Transverse colon (tissue), 4 donors: ENCODE measurements at places on chromosomes 4 and X. TPM values are rescaled to one million over a fixed set of nuclear protein-coding genes. Genes with fewer than 3 reads are reported as not detected.

FRAS1 gene
- 1.8 TPM for total RNA-seq

ALPK1 gene
- 20.6 TPM for total RNA-seq

DUSP9 gene
- not detected for total RNA-seq

PRKG2 gene
- total RNA-seq = 8.2 TPM

CYLC1 gene
- total RNA-seq = not detected

TMEM271 gene
- not detected for total RNA-seq

GRCh38 chr4:181272422-181272821 lies 970.8 kb upstream of the TENM3 start:
- no peak for DNase-seq
- H3K27ac ChIP-seq = no peak overlapping the region
- no peaks in the 10 kb centered on the region for H3K4me1 ChIP-seq
- no peaks in the 10 kb centered on the region for H3K36me3 ChIP-seq
- H3K4me3 ChIP-seq = no peak overlapping the region
- H3K27me3 ChIP-seq = no peaks in the 10 kb centered on the region

GRCh38 chrX:15804563-15804962 lies 14.3 kb downstream of the ZRSR2 start:
- no peaks in the 10 kb centered on the region for H3K4me1 ChIP-seq
- no peak overlapping the region for H3K27ac ChIP-seq
- no peak for DNase-seq
- no peaks in the 10 kb centered on the region for H3K27me3 ChIP-seq
- H3K36me3 ChIP-seq = no peaks in the 10 kb centered on the region
- no peak overlapping the region for H3K4me3 ChIP-seq

GRCh38 chrX:54808109-54808604 lies 612 bp downstream of the MAGED2 start:
- H3K4me3 ChIP-seq = peak overlapping the region; percentile 77
- peaks cover 8% of the 10 kb centered on the region for H3K4me1 ChIP-seq
- no peaks in the 10 kb centered on the region for H3K36me3 ChIP-seq
- H3K27me3 ChIP-seq = no peaks in the 10 kb centered on the region

GRCh38 chr4:42252315-42252714 lies 99.9 kb upstream of the BEND4 start:
- H3K4me1 ChIP-seq = no peaks in the 10 kb centered on the region
- no peaks in the 10 kb centered on the region for H3K36me3 ChIP-seq
- no peaks in the 10 kb centered on the region for H3K27me3 ChIP-seq
- no peak for DNase-seq
- no peak overlapping the region for H3K4me3 ChIP-seq

DNA sequence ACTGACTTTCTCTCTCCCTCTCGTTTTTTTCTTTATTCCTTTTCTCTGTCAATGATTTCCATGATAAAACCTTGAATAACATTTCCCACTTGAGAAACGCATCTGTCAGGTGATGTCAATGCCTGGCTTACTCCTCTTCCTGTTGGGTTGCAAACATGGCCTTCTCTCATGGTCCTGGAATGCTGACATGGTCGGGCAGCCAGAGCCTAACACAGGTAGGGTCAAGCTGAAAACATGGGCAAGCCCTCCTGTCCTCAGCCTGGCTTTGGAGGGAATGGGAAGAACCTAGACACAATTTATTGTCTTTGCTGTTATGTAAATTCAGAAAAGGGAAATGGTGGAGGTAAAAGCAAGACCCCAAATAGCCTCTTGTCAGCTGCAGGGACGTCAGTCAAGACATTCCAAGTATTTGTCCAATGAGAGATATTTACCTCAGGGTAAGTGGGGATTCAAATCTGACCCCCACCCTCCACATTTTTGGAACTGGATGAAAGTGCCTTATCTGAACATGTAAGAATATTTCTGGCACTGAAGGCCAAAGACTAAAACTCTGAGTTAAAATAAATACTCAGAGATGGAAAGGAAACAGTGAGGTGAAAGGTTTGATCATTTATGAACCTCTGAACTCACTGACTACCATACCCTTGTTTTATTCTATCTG lies 473.8 kb downstream of the SPRY1 start:
- no peaks in the 10 kb centered on the region for H3K36me3 ChIP-seq

DNA sequence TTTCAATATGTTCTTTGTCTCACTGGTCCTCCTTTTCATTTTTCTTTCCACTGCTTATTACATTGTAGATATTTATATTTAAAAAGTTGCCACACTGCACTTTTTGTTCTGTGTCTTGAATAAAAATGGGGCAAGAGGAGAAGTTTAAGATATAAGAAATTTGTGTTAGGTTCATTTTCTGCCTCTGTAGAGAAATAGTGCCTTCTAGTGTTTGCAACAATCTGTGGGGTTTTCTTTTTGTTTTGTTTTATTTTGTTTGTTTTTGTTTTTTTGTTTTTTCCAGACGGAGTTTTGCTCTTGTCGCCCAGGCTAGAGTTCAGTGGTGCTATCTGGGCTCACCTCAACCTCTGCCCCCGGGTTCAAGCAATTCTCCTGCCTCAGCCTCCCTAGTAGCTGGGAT lies 20.1 kb upstream of the SMIM14 start:
- no peaks in the 10 kb centered on the region for H3K4me1 ChIP-seq
- no peak for DNase-seq
- no peak overlapping the region for H3K27ac ChIP-seq
- H3K36me3 ChIP-seq = no peaks in the 10 kb centered on the region
- no peak overlapping the region for H3K4me3 ChIP-seq

GRCh38 chr4:169611157-169611556 lies 1.2 kb downstream of the NEK1 start:
- H3K27me3 ChIP-seq = no peaks in the 10 kb centered on the region
- H3K4me3 ChIP-seq = no peak overlapping the region
- peak overlapping the region; percentile 97 for H3K27ac ChIP-seq
- H3K36me3 ChIP-seq = no peaks in the 10 kb centered on the region
- no peak for DNase-seq
- peaks cover 25% of the 10 kb centered on the region for H3K4me1 ChIP-seq

- DNase-seq = no peak
- H3K27ac ChIP-seq = no peak overlapping the region
- no peaks in the 10 kb centered on the region for H3K27me3 ChIP-seq
- H3K4me3 ChIP-seq = no peak overlapping the region
- no peaks in the 10 kb centered on the region for H3K36me3 ChIP-seq
Measured at GRCh38 chrX:47577424-47577823, 4.8 kb upstream of the TIMP1 start.

- H3K4me3 ChIP-seq = no peak overlapping the region
- no peaks in the 10 kb centered on the region for H3K4me1 ChIP-seq
- H3K36me3 ChIP-seq = no peaks in the 10 kb centered on the region
Measured at GRCh38 chr4:83731609-83732008, 195.7 kb downstream of the GPAT3 start.

GRCh38 chr4:153589703-153590595 lies 94.1 kb upstream of the TLR2 start:
- no peak overlapping the region for H3K4me3 ChIP-seq
- no peaks in the 10 kb centered on the region for H3K4me1 ChIP-seq
- DNase-seq = no peak
- H3K27me3 ChIP-seq = no peaks in the 10 kb centered on the region

DNA sequence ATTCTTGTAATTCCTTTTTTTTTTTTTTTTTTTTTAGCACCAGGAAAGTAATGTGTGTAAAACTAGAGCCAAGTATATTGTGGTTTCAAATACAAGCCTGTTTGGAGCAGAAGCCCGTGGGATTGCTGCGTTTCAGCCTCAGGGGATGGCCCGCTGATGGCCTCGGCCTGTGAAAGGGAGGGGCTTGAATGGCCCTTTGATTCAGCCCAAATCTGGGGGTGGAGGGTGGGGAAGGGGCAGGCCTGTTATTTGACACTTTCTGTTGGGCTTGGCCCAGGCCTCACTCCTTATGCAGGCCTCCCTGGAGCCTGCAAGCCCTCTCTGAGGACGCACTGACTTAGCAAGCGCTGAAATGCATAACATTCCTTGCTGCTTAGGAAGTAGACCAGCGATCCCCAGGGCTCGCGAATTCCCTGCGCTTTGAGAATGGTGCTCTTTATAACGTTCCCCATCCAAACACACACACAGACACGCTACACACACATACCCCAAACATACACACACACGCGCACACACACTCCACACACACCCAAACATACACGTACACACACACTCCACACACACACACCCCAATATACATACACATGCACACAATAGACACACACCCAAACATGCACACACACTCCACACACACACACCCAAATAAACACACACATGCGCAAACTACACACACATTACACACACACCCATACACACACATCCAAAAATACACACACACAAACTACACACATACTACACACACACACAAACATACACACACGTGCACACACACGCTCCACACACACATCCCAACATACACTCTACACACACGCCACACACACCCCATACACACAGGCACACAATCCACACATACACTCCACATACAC lies 29.6 kb downstream of the TLR10 start:
- DNase-seq = peak; percentile 62
- no peak overlapping the region for H3K4me3 ChIP-seq

- no peak overlapping the region for H3K27ac ChIP-seq
- no peak for DNase-seq
- H3K4me1 ChIP-seq = no peaks in the 10 kb centered on the region
- no peaks in the 10 kb centered on the region for H3K36me3 ChIP-seq
- no peak overlapping the region for H3K4me3 ChIP-seq
Measured at GRCh38 chrX:141278306-141278705, 36.0 kb upstream of the SPANXC start.

- no peaks in the 10 kb centered on the region for H3K36me3 ChIP-seq
- DNase-seq = no peak
- no peak overlapping the region for H3K4me3 ChIP-seq
- no peak overlapping the region for H3K27ac ChIP-seq
Measured at GRCh38 chr4:123308667-123309066, 87.9 kb upstream of the SPRY1 start.

- no peak overlapping the region for H3K27ac ChIP-seq
- H3K4me3 ChIP-seq = no peak overlapping the region
- no peaks in the 10 kb centered on the region for H3K4me1 ChIP-seq
- no peaks in the 10 kb centered on the region for H3K27me3 ChIP-seq
Measured at GRCh38 chr4:26905172-26905571, 44.5 kb downstream of the STIM2 start.

- H3K27me3 ChIP-seq = no peaks in the 10 kb centered on the region
- no peak overlapping the region for H3K27ac ChIP-seq
- no peaks in the 10 kb centered on the region for H3K36me3 ChIP-seq
- no peak for DNase-seq
- no peaks in the 10 kb centered on the region for H3K4me1 ChIP-seq
Measured at GRCh38 chr4:158870626-158871334, 102.0 kb downstream of the FNIP2 start.

GRCh38 chr4:55121246-55121645 lies 4.1 kb downstream of the KDR start:
- no peak for DNase-seq
- H3K4me3 ChIP-seq = no peak overlapping the region
- H3K27me3 ChIP-seq = peaks cover 27% of the 10 kb centered on the region
- no peak overlapping the region for H3K27ac ChIP-seq
- H3K36me3 ChIP-seq = no peaks in the 10 kb centered on the region

GRCh38 chrX:133258481-133258880 lies 40.3 kb upstream of the TFDP3 start:
- H3K27ac ChIP-seq = no peak overlapping the region
- H3K4me3 ChIP-seq = no peak overlapping the region
- H3K27me3 ChIP-seq = no peaks in the 10 kb centered on the region
- no peaks in the 10 kb centered on the region for H3K4me1 ChIP-seq
- no peaks in the 10 kb centered on the region for H3K36me3 ChIP-seq
- no peak for DNase-seq

DNA sequence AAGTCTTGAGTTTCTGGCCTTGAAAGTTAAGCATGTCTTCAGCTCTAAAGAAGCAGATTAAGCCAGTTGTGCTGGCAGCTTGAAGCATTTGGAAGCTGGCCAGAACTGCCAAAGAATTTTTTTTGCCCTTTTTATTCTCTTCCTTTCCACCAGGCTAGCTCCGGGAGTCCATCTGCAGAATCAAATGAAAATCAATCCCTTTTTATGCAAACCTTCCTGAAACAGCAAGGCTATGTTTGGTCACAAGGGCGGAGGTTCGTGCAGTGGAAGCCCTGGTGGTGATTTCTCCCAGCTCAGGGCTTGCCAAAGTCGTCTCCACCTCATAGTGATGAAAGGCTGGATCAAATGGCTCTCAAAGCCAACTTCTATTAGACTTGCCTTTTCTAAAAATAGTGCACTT lies 21.6 kb upstream of the C4orf54 start:
- H3K27ac ChIP-seq = no peak overlapping the region
- no peaks in the 10 kb centered on the region for H3K36me3 ChIP-seq
- H3K4me1 ChIP-seq = no peaks in the 10 kb centered on the region
- no peaks in the 10 kb centered on the region for H3K27me3 ChIP-seq

- H3K27ac ChIP-seq = no peak overlapping the region
- no peak for DNase-seq
- H3K4me3 ChIP-seq = no peak overlapping the region
Measured at GRCh38 chrX:35819241-35819640, 21.1 kb downstream of the MAGEB16 start.
